ENCODE measurements at places on chromosomes 5 and 9.

- DNase-seq, result no peak
Measured at GRCh38 chr5:83342465-83342864, 129.1 kb upstream of the VCAN start.

DNA sequence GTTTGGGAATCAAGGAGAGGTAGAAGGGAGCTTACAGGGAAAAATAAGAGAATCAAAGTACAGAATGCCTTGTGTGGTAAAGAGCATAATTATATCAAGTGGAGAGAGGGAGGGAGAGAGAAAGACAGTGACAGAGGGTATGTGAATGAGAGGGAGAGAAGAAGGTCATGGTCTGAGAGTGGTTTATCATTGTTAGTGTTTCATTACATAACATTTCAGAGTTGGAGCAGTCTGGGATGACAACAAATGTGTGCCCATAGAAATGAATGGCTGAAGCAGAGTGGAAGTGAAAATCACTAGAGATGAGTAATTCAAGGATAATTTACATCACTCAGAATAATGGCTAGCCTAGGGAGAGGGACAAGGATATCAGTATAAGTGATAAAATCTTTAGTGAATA lies 799.2 kb downstream of the TLE1 start:
- DNase-seq, result no peak

- peak; percentile 71 for DNase-seq
Measured at GRCh38 chr5:93572608-93573353, 8.2 kb downstream of the NR2F1-AS1 start.

GRCh38 chr9:114154600-114155102 lies 686 bp upstream of the COL27A1 start:
- no peak for DNase-seq

GRCh38 chr9:82588301-82589180 lies 474.4 kb downstream of the RASEF start:
- DNase-seq, result no peak

DNA sequence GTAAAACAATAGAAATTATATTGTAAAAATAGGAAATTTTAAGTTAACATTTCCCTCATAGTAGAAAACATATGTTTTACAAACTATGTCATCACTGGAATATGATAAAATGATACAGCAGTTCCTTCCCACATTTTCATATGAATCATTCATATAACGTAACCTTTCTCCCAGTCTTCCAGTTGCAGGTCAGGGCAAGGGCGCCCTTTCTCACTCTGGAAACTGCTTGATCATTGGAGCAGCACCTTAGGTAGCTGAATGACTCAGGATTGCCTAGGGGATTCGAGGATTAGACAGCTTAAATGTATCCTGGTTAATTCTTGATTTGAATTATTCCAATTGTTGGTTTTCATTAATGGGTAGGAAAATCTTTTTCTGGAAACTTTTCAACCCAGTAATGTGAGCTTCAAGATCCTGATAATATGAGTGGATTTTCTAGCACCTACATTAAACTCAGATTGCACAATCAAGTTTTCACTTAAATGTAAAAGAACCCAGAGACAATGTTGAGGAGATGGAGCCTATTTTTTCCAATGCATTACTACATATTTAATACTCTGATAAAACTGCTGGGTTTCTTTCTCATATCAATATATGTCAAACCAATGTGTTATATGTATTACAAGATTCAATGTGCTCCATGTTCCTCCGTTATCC lies 32.6 kb upstream of the ANXA1 start:
- peak; percentile 66 for DNase-seq

GRCh38 chr5:137190441-137190840 lies 308.7 kb downstream of the SPOCK1 start:
- DNase-seq, result no peak

DNA sequence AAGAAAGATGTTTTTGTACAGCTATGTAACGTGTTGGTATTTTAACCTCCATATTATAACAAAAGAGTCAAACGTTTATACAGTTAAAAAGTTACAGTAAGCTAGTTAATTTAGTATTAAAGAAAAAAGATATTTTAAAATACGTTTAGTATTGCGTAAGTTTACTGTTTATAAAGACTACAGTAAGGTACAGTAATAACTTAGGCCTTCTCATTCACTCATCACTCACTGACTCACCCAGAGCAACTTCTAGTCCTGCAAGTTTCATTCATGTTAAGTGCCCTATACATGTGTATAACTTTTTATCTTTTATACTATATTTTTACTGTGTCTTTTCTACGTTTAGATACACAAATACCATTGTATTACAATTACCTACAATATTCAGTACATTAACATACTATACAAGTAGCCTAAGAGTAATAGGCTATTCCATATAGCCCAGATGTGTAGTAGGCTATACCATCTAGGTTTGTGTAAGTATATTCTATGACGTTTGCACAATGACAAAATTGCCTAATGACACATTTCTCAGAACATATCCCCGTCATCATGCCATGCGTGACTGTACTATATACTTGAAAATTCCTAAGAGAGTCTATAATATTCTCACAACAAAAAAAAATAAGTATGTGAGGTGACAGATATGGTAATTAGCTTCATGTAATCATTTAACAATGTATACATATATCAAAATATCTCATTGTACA lies 33.8 kb downstream of the ERP44 start:
- no peak for DNase-seq

GRCh38 chr5:171688696-171689495 lies 96.7 kb upstream of the SMIM23 start:
- no peak for DNase-seq

DNA sequence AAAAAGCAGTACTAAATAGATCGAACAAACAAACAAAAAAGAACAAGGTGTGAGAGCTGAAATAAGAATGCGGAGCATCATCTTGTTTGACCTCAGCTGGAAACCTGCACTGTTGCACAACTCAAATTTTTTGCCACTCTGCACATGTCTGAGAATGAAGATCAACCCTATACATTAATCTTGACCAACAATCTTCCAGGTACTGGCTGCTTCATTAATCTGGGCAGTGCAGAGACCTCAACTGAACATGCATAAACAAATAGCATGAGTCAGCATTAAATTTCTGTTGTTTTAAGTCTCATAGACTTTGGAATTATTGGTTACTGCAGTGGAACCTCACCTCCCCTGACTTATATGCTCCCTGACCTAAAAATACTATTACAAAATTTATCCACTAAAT lies 114.6 kb upstream of the FTMT start:
- no peak for DNase-seq

DNA sequence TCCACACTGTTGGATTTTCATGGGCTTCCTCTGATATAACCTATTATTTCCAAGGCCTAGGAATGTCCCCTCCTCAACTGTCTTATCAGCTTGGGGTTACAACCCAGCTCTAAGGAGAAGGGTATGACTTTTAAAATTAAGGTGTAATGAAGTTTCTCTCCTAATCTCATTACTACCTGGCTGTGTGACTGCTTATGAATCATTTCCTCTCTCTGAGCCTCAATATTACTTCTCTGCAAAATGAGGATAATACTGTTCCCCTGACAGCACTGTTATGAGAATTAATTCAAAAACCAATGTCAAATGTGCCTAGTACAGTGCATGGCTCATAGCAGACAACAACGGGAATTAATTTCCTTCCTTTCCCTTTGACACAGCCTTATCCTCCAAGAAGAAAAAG lies 118.9 kb downstream of the NR6A1 start:
- DNase-seq, result no peak

- DNase-seq, result no peak
Measured at GRCh38 chr5:175021841-175022625, 297.7 kb downstream of the MSX2 start.

- no peak for DNase-seq
Measured at GRCh38 chr5:142499591-142500226, 174.9 kb upstream of the SPRY4 start.

DNA sequence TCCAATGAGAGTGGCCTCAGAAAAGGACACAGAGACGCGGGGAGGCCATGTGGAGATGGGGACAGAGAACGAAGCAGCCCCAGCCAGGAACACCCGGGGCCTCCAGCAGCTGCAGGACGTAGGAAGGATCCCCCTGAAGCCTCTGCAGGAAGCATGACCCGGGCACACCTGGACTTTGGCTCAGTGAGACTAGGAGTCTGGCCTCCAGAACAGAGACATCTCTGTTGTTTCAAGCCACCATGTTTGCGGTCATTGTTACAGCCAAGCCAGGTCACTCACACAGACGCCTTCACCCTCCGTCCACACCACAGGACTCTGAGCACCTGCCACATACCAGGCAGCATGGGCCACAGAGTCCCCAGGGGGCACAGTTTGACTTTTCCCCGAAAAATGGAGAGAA lies 63.6 kb upstream of the SARDH start:
- DNase-seq, result no peak

DNA sequence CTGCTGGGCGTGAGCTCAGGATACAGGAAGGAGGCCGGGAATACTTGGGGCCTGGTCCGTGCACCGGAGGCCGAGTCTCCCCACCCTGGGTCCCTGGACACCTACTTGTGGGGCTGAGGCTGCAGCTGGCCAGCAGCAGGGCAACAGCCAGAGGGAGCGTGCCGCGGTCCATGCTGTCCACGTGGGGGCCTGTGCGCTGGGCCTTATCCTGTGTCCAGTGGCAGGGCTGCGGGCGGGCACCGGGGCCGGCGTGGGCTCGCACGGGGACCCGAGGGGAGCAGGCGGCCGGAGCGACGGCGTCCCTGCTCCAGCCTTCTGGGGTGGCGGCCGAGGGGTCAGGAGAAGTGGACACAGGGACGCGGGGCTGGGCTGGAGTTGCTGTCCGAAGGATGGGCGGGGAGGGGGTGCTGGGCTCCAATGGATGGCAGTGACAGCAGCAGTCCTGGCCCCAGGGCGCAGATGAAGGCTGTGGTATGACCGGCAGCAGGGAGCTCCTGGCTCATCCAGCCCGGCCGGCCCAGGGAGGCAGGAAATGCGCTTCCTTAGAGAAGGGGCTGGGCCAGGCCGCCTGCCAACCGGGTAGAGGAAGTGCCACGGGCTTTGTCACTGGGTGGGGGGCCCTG lies at the start of gene ENG:
Gene ENG, minus strand, starts transcription at position 475 of the 623 bp plus-strand sequence. Its CDS starts 303 bp downstream, at position 172.
- DNase-seq, result peak; percentile 84

- DNase-seq, result no peak
Measured at GRCh38 chr5:162939991-162940390, 497.4 kb upstream of the CCNG1 start.

- DNase-seq, result peak; percentile 59
Measured at GRCh38 chr5:21236971-21237427, 1249.0 kb upstream of the CDH18 start.

- peak; percentile 73 for DNase-seq
Measured at GRCh38 chr5:139392678-139393496, 2.0 kb downstream of the PROB1 start.

DNA sequence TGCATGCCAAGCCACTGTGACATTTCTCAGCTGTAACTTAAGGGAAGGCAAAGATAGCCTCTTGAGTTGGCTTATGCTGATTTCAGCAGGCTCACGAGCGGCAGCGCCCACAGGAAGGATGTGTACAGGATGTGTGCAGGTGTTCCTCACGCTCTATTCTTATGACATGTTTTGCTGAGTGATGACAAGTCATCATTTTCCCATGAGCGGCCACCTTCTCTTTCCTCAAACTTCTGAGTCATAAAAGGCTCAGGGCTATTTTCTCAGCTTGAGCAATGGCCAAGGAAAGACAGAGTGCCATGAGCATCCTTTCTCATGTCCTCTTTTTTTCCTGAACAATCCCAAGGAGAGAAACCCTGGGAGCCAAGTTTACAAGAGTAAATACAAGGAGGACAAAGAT lies 365.9 kb downstream of the PLK2 start:
- DNase-seq, result peak; percentile 66

GRCh38 chr5:38424148-38425060 lies 132.0 kb downstream of the LIFR start:
- no peak for DNase-seq

- DNase-seq, result no peak
Measured at GRCh38 chr9:1871626-1872419, 143.3 kb upstream of the SMARCA2 start.

DNA sequence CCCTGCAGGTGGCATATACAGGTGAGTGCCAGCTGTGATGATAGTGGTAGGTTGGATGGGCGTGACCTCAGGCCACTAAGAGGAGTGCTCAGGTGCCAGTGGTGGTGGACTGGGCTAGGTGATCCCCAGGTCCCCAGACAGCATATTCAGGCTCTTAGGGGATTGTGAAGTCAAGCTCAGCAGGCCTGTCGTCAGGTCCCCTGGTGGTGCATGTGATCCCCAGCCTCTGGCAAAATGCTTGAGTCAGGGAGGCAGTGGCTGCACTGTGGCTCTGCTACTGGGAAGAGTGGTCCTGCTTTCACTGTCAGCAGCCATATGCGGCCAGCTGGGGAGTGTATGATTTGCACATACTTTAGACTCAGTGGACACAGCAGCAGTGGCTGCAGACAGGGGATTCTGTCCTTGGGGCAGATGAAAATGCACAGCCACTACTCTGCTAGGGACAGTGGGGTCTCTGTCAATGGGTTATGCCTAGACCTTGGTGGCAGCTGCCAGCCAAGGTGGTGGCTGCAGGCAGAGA lies 31.6 kb upstream of the CTSL start:
- DNase-seq, result no peak

- DNase-seq, result peak; percentile 80
Measured at GRCh38 chr5:180209137-180209581, at the start of gene RASGEF1C. TSS of gene RASGEF1C (minus strand) at chr5:180209211. CDS start at chr5:180138052, 71,159 bp downstream.

DNA sequence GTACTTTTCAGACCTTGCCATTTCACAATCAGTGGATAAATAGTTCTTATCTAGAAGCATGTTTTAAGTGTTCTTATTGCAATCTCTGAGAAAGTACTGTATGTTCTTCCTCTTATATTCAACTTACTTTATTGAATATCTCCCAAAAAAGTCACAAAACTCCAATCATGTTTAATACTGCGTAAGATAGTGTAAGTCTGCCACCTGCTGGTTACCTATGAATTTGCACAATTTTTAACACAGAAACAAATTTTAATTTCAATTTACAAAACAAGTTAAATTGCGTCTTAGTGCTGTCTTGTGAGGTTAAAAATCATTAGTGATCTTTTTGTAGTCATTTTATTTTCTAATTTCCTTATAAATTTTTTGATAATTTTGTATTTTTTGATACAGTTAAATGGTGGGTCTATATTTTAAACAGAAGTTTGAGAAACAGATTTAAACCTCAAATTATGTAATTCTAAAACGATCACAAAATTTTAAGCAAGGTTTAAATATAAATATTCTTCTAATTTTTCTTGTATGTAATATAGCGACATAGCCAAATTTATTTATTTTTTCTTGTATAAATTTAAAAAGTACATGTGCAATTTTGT lies 115.8 kb downstream of the EMB start:
- peak; percentile 43 for DNase-seq

Measured in dermis blood vessel endothelial cell (primary cell).